ENCODE measurements at places on chromosomes 5 and 9.

- no peak for DNase-seq
Observed at GRCh38 chr9:100217536-100217935, 118.5 kb downstream of the INVS start.

DNA sequence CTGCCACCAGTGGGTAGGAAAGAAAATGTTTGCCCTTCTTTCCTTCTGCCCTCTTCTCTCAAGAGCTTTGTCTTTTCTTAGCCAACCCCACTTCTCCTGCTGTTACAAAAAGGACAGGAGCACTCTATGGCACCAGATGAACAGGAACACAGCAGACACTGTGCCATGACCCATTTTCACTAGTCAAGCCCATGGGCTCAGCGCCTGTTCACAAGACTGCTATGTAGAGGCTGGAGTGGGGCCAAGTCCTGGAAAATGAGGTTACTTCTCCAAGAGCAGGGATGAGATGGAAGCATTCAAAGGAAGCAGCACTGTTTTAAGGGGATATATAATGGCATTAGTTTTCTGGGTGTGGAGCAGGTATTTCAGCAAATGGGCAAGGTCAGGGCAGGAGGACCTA, 46.8 kb upstream of the GRAMD2B start:
- DNase-seq: no peak

DNA sequence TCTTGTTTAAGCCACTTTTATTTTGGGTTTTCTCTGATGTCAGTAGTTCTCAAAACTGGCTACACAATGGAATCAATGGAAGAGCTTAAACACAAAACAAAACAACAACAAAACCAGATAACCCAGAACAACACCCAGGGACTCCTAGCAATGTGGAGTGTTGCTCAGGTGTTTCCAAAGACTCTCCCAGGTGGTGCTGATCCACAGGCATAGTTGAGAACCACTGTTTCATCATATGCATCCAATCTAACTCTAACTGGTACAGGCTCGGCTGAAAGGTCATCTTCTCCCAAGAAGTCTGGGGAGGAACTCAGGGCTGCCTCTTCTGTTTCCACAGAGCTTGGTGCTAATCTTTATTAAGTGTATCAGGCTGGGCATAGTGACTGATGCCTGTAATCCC, 5.4 kb upstream of the ALDH1B1 start:
- no peak for DNase-seq

GRCh38 chr9:136228107-136228875, 17.3 kb downstream of the QSOX2 start:
- DNase-seq: no peak

GRCh38 chr9:17436854-17437253, 142.0 kb upstream of the SH3GL2 start:
- no peak for DNase-seq

DNA sequence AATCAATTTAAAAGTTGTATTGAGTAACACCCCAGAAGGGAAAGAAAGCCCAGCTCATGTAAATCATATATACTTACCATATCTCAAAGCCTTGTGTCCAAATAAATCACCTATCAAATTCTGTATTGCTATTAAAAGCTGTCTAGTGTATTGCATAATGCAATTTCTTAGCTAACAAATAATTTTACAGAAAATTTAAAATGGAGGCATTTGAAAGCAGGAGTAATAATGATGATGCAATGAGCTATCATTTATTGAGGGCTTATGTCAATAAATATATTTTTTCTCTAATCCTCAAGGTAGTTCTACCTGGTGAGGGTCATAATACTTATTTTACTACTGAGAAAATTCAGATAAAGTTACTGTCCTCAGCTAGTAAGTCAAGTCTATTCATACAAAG, 42.8 kb upstream of the CDK5RAP2 start:
- no peak for DNase-seq

DNA sequence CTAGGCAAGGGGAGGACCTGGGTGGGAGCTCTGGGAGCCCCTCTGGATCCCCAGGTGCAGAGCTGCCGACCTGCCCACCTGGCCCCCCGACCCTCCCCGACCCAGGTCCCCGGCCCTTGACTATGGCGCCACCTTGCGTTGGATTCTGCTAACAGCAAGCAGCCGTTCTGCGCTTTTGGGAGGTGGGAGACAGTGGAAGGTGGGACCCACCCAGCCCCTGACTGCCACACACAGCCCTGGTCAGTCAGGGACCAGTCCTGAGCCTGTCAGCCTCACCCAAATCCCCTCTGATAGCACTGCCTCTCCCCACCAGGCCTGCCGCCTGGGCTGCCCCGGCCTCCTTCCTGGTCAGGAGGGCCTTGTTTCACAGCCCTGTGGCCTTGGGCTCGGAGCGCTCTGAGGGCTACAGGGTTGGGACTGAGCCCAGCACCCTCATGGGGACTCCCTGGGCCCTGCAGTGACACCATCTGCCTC, 77.9 kb downstream of the HMCN2 start:
- peak; percentile 8 for DNase-seq

DNA sequence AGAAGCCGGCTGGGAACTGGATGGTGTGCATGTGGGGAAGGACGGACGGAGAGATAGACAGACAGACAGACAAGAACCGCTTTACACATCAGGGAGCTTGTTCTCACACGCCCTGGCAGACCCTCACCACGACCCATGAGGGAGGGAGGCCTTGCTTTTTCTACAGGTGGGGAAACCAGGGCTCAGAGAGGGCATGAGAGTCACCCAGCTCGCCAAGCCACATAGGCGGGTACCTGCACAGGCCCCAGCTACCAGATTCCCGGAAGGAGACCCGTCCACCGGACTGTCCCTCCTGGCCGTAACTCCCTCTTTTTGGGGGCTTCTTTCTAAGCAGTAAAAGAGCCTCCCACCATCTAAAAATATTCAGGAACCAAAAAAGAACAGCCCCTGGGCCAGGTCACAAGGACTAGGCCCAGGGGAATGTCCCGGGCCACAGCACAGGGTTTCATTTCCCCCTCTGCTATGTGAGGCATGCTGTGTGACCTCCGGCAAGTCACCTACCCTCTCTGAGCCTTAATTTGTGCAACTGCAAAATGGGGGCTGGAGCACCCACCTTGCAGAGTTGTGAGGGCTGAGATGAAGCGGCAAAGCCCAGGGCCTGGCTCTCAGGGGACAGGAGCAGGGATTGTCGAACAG, 84.4 kb upstream of the SARDH start:
- DNase-seq: no peak

GRCh38 chr9:4137681-4138099, 162.2 kb downstream of the GLIS3 start:
- DNase-seq: no peak

- no peak for DNase-seq
Observed at GRCh38 chr5:144414202-144415029, 243.7 kb downstream of the KCTD16 start.

GRCh38 chr9:116895961-116896360, 208.9 kb downstream of the TRIM32 start:
- DNase-seq: no peak

- DNase-seq: no peak
Observed at GRCh38 chr9:34992376-34992951, 2.9 kb downstream of the DNAJB5 start.

DNA sequence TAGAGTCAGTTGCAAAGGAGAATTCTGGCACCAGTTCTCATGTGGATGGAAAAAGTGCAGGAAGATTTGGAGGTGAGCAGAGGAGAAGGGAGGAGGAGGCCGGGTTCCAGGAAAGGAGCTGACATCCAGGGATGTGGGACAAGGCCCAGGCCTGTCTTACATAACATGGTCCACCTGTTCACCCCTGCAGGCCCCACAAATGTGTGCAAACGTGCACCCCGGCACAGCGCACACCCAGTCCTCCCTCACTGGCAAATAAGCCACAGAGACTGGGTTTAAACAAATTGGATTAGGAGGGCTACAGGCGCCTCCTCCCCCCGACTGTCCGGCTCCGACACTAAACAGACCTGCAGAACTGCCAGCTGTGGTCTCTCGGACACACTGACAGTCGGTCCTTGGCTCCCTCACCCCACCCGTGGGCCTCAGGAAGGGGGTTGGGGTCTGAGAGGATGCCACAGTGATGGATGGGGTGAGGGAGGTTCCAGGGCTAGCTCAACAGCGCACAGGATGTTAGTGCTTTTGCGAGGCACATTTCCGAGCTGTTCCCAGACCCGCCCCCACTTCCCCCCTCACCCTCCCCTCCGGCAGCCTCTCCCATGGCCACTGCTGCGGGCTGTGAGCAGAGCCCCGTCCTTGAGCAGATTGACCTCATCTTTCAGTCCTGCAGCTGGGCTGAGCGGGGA, 43.4 kb upstream of the IL17B start:
- no peak for DNase-seq

DNA sequence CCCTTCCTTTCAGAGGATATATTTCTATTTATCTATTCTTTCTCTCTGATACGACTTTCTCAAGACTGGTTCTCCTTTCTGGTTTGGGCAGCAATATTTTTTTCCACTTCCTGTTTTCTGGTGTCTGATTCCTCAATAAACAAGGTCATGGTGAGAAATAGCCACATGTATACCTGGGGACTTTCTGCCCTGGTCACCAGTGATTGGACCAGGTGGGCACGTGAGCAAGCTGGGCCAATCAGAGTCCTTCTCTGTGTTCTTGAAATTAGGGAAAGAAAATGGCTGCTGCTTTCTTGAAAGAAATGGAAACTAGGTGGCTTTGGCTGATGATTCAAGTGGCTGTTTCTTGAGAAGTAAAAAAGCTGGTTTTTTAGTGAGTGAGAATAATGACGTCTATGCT, 18.4 kb upstream of the GSN start:
- DNase-seq: no peak

GRCh38 chr9:116308076-116308475, 154.5 kb downstream of the PAPPA start:
- no peak for DNase-seq

GRCh38 chr5:4576161-4576748, 563.9 kb upstream of the ADAMTS16 start:
- no peak for DNase-seq

DNA sequence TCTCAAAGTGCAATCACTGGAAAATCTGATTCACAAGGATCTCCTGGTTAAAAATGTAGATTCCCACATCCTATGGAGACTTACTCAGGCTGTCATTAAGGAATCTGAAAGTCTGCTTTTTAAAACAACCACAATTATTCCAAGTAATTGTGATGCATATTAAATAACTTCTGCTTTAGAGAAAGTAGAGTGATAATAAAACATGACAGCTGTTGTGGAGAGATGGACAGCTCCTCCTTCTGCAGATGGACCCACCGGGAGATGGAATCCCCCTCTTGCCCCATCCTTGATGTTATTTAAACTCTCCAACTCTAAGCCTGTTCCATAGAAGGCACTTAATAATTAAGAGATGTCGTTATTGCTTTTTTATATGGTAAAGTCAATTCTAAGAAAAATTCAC, 802.2 kb downstream of the CDH12 start:
- DNase-seq: no peak

- DNase-seq: no peak
Observed at GRCh38 chr5:140569197-140569596, 4.6 kb downstream of the SLC35A4 start.
